Right forelimb (tissue), 1 donor: ENCODE measurements at places on chromosomes 3 and 15.

GRCh38 chr15:74209997-74210671 is 7.5 kb upstream of the STRA6 start:
- DNase-seq, result no peak

GRCh38 chr3:59388555-59389270 is 338.9 kb upstream of the CFAP20DC start:
- DNase-seq, result no peak

DNA sequence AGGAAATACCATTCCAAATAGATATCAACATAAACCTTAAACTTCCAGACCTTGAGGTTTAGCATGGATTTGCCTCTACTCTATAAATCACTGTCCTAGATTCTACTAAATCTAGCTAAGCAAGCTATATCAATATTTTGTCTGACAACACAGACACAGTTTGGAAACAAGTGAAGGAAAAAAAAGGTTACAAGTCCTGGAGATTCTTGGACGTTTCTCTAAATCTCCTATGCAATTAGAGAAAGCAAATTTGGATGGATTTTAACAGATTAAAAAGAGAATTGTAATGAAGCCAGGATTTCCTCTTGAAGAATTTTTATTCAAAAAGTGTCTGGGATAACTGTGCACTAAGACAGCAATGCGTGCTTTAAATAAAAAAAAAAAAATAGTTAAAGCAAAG is 441.1 kb upstream of the DPH6 start:
- no peak for DNase-seq

GRCh38 chr3:46986782-46987310 is 7.4 kb downstream of the NBEAL2 start:
- no peak for DNase-seq

DNA sequence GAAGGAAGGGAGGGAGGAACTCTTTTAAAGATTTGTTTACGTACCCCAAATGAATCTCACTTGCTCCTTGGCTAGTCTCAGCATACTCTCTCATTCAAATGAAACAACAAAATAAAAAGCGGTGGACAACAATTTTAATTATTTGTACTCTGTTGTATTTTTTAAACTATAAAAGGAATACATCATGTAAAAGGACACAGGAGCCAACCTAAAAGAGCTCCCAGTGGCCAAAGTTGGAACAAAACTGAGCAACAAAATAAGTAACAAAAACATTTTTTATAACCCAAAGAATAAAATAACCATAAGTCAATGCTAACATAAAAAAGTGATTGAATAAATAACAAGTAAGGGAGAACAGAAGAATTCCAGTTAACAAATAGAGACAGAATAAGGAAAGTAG is 24.4 kb upstream of the SSUH2 start:
- no peak for DNase-seq

- DNase-seq, result no peak
Observed at GRCh38 chr3:127816783-127817405, 5.4 kb downstream of the MGLL start.

DNA sequence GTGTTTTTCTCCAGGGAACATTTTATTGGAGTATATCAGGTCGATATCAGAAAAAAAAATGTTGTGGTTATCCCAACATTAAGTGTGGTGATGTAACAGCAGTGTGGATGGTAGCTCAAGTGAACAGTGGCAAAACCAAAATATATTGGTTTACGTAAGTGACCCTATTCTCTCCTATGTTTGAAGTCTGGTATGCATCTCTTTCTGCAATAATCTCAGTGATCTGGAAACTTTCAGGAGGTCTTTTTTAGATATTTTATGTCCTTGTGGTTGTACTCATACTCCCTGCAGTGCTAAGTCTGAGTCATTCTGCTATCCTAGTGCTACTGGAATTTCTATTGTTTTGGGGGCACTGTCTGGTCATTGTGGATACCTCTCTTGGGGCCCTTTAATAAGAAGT is 137.9 kb downstream of the SNRPN start:
- no peak for DNase-seq

DNA sequence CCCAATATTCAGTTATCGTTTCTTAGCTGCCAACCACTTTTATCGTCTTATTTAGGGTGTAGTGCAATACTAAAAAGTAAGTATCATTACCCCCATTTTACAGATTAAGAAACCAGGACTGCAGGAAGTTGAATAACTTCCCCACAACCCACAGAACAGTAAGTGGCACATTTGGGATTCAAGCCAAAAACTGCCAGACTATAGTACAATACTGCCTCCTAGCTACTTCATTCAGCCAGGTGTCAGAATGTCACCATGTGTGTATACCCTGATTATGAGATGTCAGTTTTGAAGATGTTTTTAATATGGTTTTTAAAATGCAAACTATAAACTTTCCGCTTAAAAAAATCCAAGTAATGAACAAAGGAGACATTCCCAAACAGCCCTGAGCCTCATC is 74.2 kb upstream of the PROK2 start:
- DNase-seq, result no peak

GRCh38 chr3:85304360-85304964 is 345.7 kb downstream of the CADM2 start:
- no peak for DNase-seq

GRCh38 chr15:23753248-23753647 is 66.1 kb upstream of the NDN start:
- no peak for DNase-seq

- no peak for DNase-seq
Observed at GRCh38 chr15:91857772-91858171, 4.3 kb downstream of the SLCO3A1 start.

DNA sequence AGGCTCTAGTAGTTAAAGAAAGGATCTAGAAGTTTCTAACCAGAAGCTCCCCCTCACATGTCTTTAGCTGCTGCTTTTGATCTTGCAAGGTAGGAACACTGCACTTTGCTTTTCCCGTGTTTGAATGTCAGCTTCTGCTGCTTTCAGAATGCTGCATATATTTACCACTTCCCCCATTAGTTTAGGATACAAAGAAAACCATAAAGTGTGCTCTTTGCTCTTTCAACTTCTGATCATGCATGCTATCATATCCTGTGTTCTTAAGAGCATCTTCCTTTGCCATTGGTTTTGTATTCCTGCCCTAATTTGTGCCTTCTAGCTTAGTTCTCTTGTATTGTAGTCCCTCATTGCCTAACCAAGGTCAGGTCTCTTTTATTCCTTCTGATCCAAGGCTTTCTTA is 43.3 kb downstream of the ZNF609 start:
- DNase-seq, result no peak

DNA sequence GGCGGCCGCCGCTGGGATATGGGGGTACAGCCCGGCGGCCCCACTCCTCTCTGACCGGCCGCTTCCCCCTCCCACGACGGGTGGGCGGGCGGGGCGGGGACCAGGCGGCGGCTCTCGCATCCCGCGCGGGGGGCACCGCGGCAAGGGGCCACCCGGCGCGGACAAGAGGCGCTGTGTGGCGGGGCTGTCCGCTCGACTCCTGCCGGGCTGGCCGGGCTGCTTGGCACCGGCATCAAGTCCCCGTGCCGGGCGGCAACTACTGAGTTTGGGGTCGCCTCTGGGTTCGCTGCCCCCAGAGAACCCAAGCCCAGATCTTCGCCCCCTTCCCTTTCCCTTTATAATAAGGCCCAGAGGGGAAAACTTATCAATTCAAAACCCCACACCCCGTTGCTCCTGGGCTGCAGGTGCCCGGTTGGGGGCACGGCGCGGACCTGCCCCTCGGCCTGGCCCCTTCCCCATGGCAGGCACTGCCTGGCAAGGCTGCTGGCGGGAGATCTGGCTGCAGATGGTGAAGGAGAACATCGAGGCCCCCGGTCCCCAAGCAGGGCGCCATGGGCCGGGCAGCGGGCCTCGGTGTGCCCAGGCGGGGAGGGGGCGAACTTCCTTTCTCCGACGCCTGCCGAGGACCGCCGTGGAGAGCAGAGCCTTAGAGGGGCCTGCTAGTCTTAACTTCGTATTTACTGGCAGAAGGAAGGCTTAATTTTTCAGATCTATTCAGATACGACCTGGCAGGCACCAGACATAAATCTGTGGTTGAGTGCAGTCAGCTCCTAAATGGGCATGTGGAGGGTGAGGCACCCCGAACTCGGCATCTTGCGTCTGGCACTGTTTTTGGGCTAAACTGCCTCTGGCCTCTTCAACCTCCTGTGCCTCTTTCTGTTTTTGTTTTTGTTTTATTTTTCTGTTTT is 911 bp downstream of the APBA2 start:
- DNase-seq, result no peak

- DNase-seq, result no peak
Observed at GRCh38 chr3:102599819-102600576, 165.2 kb downstream of the ZPLD1 start.

DNA sequence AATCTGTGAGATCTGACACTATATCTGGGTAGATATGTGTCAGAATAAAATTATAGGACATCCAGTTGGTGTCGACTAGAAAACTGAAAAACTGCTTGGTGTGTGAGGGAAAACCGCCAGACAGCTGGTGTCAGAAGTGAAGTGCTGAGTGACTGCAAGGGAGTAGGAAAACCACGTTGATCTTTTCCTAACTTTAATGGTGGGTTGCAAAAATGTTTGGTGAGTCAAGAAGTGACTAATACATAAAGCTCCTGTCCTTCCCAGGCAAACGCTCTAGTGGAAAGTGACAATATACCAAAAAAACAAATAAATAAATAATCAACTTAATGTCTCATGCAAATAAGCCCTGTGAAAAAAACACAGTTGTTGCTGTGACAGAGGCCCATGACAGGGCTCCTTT is 7.3 kb upstream of the CD96 start:
- no peak for DNase-seq

GRCh38 chr15:20294651-20295237 is 246.9 kb downstream of the GOLGA6L6 start:
- no peak for DNase-seq

GRCh38 chr15:34318277-34319079 is 19.1 kb downstream of the SLC12A6 start:
- DNase-seq, result no peak

DNA sequence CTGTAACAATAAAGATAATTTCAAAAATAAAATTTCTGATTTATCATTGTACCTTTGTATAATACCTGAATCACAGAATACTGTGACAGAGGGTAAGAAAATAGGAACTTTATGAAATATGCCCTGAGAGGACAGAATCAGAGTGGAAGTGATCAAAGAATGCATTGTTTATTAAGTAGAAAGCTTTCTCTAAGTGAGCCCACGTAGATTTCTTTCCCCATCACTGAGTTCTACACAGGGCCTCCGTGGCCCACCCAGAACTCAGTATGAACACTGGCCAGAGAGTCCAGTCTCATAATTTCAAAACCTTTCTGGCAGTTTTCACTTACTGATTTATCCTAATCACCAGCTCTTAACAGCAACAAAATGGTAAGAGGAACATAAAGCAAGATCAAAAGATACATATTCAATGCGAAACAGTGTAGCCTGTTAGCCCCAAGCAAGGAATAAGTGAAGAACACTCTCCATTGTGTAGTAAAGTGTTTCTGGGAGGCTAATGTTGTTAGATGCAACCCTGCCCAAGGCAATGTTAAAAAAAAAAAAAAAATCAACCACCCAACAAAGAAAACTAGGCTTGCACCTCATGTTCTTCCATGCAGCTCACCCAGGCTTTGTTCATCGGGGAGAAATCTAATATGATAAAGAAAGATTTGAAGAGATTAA is 341.3 kb downstream of the LSAMP start:
- DNase-seq, result no peak

DNA sequence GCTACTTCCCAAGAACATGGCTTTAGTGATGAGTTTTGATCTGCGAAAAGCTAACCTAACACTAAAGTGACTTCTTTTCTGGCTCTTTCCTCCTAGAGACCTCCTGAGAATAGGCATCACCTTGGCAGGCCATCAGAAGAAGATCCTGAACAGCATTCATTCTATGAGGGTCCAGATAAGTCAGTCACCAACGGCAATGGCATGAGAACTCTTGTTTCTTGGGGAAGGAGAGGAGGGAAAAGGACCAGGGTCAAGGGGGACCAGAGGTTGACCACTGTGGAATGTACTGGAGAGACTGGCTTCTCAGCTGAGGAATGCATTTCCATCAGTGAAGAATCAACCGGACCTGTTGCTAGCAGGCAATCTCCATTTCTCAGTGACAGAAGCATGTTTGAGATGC is 463.9 kb downstream of the EPHB1 start:
- no peak for DNase-seq

GRCh38 chr3:154794391-154794790 is 285.7 kb upstream of the MME start:
- DNase-seq, result no peak

DNA sequence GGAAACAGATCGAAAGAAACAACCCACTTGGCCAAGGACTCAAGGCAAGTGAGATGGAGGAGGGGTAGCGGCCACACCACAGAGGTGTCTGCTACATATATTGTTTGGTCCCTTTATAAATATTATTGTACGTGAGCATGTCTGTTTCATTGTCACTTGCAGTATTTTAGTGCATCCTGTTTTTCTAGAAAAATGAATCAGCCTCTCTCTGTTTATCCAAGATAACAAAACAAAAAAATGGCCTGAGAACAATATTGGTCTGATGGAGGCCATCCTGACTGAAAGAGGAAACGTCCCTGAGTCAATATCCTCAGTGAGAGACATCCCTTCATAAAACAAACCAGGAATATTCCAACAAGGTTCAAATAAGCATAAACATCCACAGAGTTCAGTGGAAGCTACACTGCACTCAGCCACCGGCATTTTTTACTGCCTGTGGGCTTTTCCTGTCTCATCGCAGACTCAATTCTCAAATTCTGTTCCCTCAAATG is 42.0 kb downstream of the WWTR1 start:
- no peak for DNase-seq

GRCh38 chr3:10557250-10557649 is 51.9 kb upstream of the ATP2B2 start:
- DNase-seq, result no peak

GRCh38 chr3:30770387-30770786 is 124.1 kb downstream of the GADL1 start:
- DNase-seq, result no peak

DNA sequence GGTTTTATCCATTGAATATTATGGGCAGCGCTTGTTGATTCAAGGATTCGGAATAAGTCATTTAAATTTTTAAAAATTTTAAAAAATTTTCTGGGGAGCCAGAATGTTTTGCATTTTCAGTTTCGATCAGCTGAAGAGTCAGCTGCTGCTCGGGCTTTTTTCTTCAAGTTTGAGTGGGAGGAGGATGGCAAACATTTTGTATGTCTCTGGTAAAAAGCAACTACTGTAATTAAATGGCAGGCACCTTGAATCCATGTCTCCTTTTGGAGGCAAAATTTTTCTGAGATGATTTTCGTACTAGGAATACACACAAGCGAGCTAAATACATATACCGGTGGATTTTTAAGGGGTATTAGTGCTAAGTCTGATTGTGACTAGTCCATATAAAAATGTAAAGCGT is 612 bp downstream of the C3orf38 start:
- no peak for DNase-seq
